Adrenal gland (tissue), 19 donors: ENCODE measurements at places on chromosomes 5 and 9. TPM values are rescaled to one million over a fixed set of nuclear protein-coding genes. Genes with fewer than 3 reads are reported as not detected.
A peak's percentile ranks its signal among the peaks of the same experiment; 100 is the strongest.

GRCh38 chr5:157892974-157893373 lies 34.0 kb upstream of the CLINT1 start:
- H3K4me3 ChIP-seq, result no peak overlapping the region
- H3K27ac ChIP-seq, result no peak overlapping the region
- no peaks in the 10 kb centered on the region for H3K27me3 ChIP-seq
- H3K36me3 ChIP-seq, result no peaks in the 10 kb centered on the region
- H3K4me1 ChIP-seq, result no peaks in the 10 kb centered on the region

KCNMB1 gene
- polyA plus RNA-seq, result 3.2 TPM

DNA sequence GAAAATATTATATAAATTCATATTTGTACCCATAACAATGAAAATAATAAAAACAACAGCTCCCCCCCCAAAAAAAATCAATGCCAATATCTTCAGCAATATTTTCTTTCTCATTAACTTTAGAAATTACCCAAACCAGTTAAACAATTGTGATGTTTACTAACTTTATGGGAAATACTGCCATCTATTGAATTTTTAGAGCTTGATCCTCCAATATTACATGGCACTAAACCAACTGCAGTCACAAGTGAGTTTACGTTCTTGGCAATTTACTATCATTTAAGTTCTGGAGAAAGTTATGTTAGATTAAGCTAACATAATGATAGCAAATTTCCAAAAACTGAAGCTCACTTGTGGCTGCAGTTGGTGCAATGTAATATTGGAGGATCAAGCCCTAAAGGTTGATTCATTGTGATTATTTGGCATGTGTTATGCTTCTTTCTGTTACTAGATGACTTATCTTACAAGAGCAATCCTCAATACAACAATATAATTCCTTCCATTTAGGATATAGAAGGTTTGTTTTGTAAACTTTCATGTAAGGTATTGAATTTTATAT lies 379.5 kb downstream of the CDH18 start:
- H3K27me3 ChIP-seq, result no peaks in the 10 kb centered on the region
- H3K27ac ChIP-seq, result no peak overlapping the region
- H3K4me1 ChIP-seq, result no peaks in the 10 kb centered on the region

- no peaks in the 10 kb centered on the region for H3K4me1 ChIP-seq
- no peaks in the 10 kb centered on the region for H3K27me3 ChIP-seq
- H3K4me3 ChIP-seq, result no peak overlapping the region
- DNase-seq, result no peak
Observed at GRCh38 chr9:115413766-115414382, 295.9 kb upstream of the TNC start.

DNA sequence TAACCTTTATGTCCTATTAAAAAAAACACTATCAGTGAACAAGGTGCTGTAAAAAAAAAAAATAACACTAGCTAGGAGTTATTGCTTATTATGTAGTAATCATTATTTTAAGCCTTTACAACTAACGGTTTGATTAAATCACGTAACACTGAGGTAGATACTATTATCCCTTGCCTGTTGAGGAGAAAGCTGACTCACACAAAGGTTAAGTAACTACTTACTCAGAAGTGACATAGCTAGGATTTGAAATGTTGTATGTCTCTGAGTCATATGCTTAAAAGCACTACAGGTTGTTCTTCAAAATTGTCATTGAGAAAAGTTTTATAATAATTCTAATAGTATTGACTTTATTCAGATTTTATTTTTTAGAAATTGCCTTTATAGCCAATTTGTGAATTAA lies 8.8 kb downstream of the TENT2 start:
- no peaks in the 10 kb centered on the region for H3K27me3 ChIP-seq
- no peak for DNase-seq
- H3K4me1 ChIP-seq, result peaks cover 6% of the 10 kb centered on the region
- H3K4me3 ChIP-seq, result no peak overlapping the region
- peaks cover 4% of the 10 kb centered on the region for H3K36me3 ChIP-seq

- H3K4me3 ChIP-seq, result no peak overlapping the region
- no peaks in the 10 kb centered on the region for H3K36me3 ChIP-seq
- no peak overlapping the region for H3K27ac ChIP-seq
- no peak for DNase-seq
- no peaks in the 10 kb centered on the region for H3K27me3 ChIP-seq
Observed at GRCh38 chr9:5549658-5550650, 39.6 kb downstream of the PDCD1LG2 start.

IL5 gene
- not detected for polyA plus RNA-seq

BTNL8 gene
- polyA plus RNA-seq, result 0.15 TPM

GRCh38 chr9:138020795-138021182 lies 143.2 kb downstream of the CACNA1B start:
- H3K4me1 ChIP-seq, result no peaks in the 10 kb centered on the region
- no peak overlapping the region for H3K4me3 ChIP-seq
- no peak for DNase-seq
- H3K27me3 ChIP-seq, result peaks cover 29% of the 10 kb centered on the region
- no peak overlapping the region for H3K27ac ChIP-seq

PCDHGB3 gene
- 0.70 TPM for polyA plus RNA-seq

INSL4 gene
- not detected for polyA plus RNA-seq

RAPGEF1 gene
- 14.5 TPM for polyA plus RNA-seq

- H3K4me1 ChIP-seq, result peaks cover 54% of the 10 kb centered on the region
- H3K36me3 ChIP-seq, result no peaks in the 10 kb centered on the region
- DNase-seq, result no peak
- H3K4me3 ChIP-seq, result no peak overlapping the region
- H3K27me3 ChIP-seq, result no peaks in the 10 kb centered on the region
- no peak overlapping the region for H3K27ac ChIP-seq
Observed at GRCh38 chr5:95725071-95725820, 5.9 kb upstream of the RHOBTB3 start.

GRCh38 chr9:91060520-91061343 lies 259.1 kb downstream of the SYK start:
- H3K27ac ChIP-seq, result no peak overlapping the region
- H3K4me3 ChIP-seq, result no peak overlapping the region
- H3K4me1 ChIP-seq, result peaks cover 19% of the 10 kb centered on the region
- H3K36me3 ChIP-seq, result no peaks in the 10 kb centered on the region

C9orf78 gene
- polyA plus RNA-seq, result 35.6 TPM

GPR151 gene
- not detected for polyA plus RNA-seq

RANBP3L gene
- 0.30 TPM for polyA plus RNA-seq

PCDHB10 gene
- 0.81 TPM for polyA plus RNA-seq

DNA sequence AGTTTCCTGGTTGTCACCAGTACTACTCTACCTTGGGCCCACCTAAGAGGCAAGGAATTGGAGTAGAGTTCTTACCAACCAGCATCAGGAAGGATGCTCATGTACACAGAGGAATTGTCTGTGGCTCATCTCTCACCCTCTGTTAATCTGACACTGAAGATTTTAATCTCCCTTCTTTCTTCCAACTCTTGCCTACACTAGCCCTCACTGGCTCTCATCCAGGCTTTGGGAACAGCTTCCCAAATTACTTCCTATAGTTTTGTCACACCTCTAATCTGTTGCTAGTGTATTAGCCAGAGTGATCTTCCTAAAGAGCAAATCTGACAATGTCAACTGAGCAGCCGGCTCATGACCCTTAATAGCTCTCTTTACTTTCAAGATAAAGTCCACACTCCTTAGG lies 218.7 kb upstream of the TRIM32 start:
- H3K4me3 ChIP-seq, result no peak overlapping the region
- H3K27me3 ChIP-seq, result no peaks in the 10 kb centered on the region
- no peak for DNase-seq
- no peaks in the 10 kb centered on the region for H3K36me3 ChIP-seq

ATP10B gene
- polyA plus RNA-seq, result not detected

GRCh38 chr5:134127376-134127861 lies 12.9 kb downstream of the TCF7 start:
- H3K4me1 ChIP-seq, result no peaks in the 10 kb centered on the region
- peak; percentile 49 for DNase-seq
- no peaks in the 10 kb centered on the region for H3K36me3 ChIP-seq
- no peak overlapping the region for H3K4me3 ChIP-seq
- no peak overlapping the region for H3K27ac ChIP-seq

MARCOL gene
- not detected for polyA plus RNA-seq

FOXD4L6 gene
- polyA plus RNA-seq, result 0.07 TPM

AHRR gene
- polyA plus RNA-seq, result 0.88 TPM

CDH6 gene
- 0.81 TPM for polyA plus RNA-seq
